GM20000 (cell line): ENCODE measurements at places on chromosomes 13 and 19.

DNA sequence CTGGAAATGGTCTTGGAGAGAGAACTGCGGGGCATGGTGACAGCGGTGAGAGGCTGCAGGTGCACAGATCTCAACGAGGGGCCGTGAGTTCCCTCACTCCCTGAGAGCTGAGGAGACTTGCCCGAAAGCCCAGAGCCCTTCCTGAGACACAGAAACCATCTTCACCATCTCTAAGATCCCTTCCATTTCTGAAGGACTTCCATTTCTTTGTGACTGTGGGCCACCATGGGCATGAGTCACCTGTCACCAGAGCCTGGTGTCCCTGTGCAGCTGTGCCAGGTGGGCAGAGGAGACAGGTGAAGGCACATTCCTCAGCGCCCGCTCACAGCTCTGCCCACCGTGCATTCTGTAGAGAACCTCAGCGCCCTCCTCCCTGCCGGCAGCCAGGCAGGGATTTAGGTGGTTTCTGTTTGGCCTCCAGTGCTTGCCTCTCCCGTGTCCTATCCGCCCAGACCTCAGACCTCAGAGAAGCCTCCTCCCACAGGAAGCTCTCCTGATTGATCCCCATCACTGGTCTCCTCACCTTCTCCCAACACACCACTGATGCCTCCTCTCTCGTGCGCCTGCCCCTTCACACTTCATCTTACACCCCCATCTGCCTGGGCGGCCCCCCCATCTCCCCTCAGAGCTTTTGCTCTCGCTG, 24.2 kb downstream of the SH3GL1 start:
- no peak for DNase-seq

- no peak for DNase-seq
Observed at GRCh38 chr13:103133556-103133955, 67.3 kb upstream of the SLC10A2 start.

GRCh38 chr19:50394017-50394416, 9.9 kb downstream of the POLD1 start:
- DNase-seq = no peak

GRCh38 chr19:44891016-44891882, at the start of gene TOMM40:
Gene TOMM40, plus strand, starts transcription at chr19:44891254. Its CDS starts 162 bp downstream, at chr19:44891416.
- peak; percentile 100 for DNase-seq

DNA sequence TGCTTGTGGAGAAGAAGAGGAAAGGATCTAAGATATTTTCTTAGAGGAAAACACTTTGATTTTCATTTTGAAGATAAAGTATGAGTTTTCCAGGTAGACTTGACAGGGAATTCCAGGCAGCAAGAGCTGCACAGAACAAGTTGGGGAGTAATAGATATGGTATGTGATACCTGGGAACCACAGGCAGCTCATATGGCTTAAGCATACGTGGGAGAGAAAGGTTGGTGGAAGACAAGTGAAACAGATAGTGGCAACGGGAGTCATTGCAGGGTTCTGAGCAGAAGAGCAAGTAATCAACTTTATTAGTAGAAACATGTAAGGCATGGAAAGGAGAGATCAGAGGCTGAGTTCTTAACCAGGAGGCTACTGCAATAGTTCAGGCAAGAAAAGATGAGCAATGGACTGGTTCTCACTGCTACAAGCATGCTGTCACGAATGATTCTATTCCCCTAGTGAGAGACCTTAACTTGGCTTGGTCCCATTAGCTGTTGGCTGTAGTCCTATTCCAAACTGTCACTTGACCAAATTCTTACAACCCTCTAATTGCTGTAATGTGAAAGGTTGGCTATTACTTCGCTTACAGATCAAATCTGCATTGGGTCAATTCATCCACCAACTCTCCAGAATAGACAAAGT, 217.9 kb downstream of the VWA8 start:
- DNase-seq = no peak

DNA sequence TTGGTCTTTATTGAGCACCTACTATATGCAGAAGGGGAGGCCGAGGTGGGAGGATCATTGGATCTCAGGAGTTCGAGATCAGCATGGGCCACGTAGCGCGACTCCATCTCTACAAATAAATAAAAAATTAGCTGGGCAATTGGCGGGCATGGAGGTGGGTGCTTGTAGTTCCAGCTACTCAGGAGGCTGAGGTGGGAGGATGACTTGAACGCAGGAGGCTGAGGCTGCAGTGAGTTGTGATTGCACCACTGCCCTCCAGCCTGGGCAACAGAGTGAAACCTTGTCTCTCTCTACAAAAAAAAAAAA, 3.8 kb downstream of the CFD start:
- DNase-seq = no peak

- no peak for DNase-seq
Observed at GRCh38 chr19:52910648-52911047, 12.6 kb downstream of the ZNF888 start.

GRCh38 chr19:10074153-10074552, 12.0 kb upstream of the SHFL start:
- no peak for DNase-seq

- no peak for DNase-seq
Observed at GRCh38 chr19:19696386-19696785, 27.7 kb downstream of the ZNF101 start.

GRCh38 chr13:67045357-67045756, 184.8 kb downstream of the PCDH9 start:
- no peak for DNase-seq

DNA sequence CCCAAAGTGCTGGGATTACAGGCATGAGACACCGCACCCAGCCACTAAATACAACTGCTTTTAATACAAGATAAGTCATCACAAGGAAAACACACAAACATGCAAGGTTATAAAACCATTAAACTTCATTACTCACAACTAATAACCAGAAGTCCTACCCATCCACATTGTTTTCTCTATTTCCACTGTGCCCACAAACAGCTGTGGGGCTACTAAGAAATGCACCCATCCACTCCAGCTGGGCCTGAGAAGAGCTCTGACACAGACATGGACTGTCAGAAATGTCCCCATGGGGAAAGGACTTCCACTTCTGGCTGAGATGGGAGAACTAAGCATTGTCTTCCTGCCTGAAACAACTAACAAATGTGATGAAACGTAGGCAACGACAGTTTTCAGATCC, 17.2 kb downstream of the SAFB2 start:
- DNase-seq = no peak

- DNase-seq = no peak
Observed at GRCh38 chr13:40355126-40355724, 311.2 kb downstream of the FOXO1 start.

DNA sequence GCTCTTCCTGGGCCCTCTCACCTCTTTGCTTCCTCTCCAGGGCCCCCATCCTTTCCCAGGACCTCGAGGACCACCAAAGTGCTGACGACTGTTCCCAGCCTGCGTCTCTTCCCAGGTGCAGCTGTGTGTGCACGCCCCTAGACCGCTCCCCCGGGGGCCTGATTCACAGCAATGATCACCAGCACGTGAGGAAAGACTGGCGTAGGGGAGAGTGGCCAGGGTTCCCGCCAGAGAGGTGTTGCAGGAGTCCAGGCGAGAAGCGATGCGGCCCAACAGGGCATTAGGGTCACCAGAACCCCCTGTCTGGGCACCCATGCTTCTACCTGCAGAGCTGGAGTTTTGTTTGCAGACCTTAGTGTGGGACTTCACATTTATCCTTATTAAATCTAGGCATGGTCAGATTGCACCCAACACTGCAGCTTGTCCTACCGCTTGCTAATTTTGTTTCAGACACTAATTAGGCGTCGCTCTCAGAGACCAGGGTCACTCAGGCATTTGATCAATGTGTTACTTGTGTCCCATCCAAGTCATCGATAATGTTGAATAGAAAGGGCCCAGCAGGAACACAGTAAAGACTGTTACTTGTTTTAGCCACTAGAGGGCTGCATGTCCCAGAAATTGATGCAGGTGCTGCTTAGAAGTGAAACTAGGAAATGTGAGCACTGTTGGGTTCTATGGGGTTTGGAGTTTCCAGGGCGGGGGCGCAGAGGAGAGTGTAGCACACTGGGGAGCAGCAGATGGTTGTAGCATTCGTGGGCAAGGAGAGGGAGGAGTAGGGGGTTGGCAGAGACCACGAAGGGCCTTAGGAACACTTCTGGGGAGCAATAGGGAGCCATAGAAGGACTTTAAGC, 53.2 kb downstream of the CDADC1 start:
- DNase-seq = peak; percentile 85

GRCh38 chr19:51551673-51552432, 19.2 kb upstream of the ZNF175 start:
- DNase-seq = no peak

DNA sequence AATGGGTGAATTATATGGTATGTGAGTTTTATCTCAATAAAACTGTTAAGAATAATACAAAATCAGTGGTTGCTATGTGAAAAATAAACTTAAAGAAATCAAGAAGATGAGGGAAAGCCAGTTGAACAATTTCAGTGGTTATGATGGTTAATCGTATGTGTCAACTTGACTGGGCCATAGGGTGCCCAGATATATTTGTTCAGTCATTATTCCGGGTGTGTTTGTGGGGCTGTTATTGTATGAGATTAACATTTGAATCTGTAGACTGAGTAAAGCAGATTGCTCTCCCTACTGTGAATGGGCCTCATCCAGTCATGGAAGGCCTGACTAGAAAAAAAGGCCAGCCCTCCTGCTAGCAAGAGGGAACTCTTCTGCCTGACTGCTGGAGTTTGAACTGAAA, 109.3 kb downstream of the LMO7 start:
- no peak for DNase-seq

DNA sequence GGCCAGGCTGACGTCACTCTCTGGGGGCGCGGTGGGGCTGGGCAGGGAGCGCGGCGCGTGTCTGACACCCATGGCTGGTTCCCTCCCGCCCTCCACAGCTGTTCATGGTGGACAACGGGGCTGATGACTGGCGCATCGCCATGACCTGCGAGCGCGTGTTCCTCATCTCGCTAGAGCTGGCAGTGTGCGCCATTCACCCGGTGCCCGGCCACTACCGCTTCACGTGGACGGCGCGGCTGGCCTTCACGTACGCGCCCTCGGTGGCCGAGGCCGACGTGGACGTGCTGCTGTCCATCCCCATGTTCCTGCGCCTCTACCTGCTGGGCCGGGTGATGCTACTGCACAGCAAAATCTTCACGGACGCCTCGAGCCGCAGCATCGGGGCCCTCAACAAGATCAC, 14.7 kb downstream of the KCNN1 start:
- DNase-seq = no peak

GRCh38 chr13:74675182-74675581, 541.0 kb upstream of the KLF12 start:
- no peak for DNase-seq

GRCh38 chr13:94709001-94709834, 3.1 kb downstream of the SOX21 start:
- DNase-seq = peak; percentile 10

GRCh38 chr19:48741129-48741999, 954 bp upstream of the RASIP1 start:
- DNase-seq = peak; percentile 69

GRCh38 chr13:78785764-78786163, 126.8 kb upstream of the OBI1 start:
- no peak for DNase-seq

- DNase-seq = no peak
Observed at GRCh38 chr13:109567315-109567714, 219.1 kb downstream of the IRS2 start.

GRCh38 chr19:32750441-32751055, 31.0 kb downstream of the TDRD12 start:
- no peak for DNase-seq

GRCh38 chr19:17739121-17739875, 12.0 kb upstream of the FCHO1 start:
- DNase-seq = peak; percentile 73
